ENCODE measurements at places on chromosomes 5 and 9.

- DNase-seq = no peak
Observed at GRCh38 chr5:146589028-146589345, 73.0 kb upstream of the GPR151 start.

- DNase-seq = no peak
Observed at GRCh38 chr5:140108093-140109017, 5.6 kb upstream of the PURA start.

GRCh38 chr9:120904061-120904977 lies 22.3 kb downstream of the TRAF1 start:
- DNase-seq = no peak

GRCh38 chr9:1709347-1709746 lies 305.8 kb upstream of the SMARCA2 start:
- no peak for DNase-seq

- DNase-seq = no peak
Observed at GRCh38 chr5:81936750-81937149, 35.1 kb upstream of the ATG10 start.
